ENCODE measurements at places on chromosomes 16 and 17. TPM values are rescaled to one million over a fixed set of nuclear protein-coding genes. Genes with fewer than 3 reads are reported as not detected.

Gene KRTAP4-2
- total RNA-seq, result not detected

Gene DUSP3
- 17.8 TPM for total RNA-seq

Gene ASGR2
- total RNA-seq, result not detected

Gene TMC7
- not detected for total RNA-seq

Gene MYCBPAP
- total RNA-seq, result 0.78 TPM

Gene PRR29
- total RNA-seq, result 0.52 TPM

Gene ATF7IP2
- 1.8 TPM for total RNA-seq

Gene KRTAP9-4
- not detected for total RNA-seq

Gene KRT33B
- not detected for total RNA-seq

Gene CACNG3
- total RNA-seq, result not detected

Measured in epithelial cell of alveolus of lung (primary cell).